Activated CD8-positive, alpha-beta T cell treated with anti-CD3 and anti-CD28 coated beads for 36 hours (primary cell): ENCODE measurements at places on chromosomes 5 and 9. TPM values are rescaled to one million over a fixed set of nuclear protein-coding genes. Genes with fewer than 3 reads are reported as not detected.
A peak's percentile ranks its signal among the peaks of the same experiment; 100 is the strongest.

DNA sequence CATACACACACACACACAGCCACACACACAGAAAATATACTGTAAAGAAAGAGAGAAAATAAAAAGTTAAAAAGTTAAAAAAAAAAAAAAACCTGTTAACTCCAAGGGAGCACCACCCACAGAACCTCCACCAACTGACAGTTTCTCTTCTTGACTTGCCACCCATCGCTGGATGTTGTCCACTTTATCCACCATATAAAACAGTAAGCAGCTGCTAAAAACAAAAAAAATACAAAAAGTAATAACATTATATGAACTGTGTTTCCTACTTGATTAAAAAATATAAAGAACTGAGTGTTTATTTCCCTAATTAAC, 1.2 kb downstream of the PURA start:
- DNase-seq, result no peak

GRCh38 chr5:133467335-133467779, 145.0 kb downstream of the FSTL4 start:
- DNase-seq, result peak; percentile 18

GRCh38 chr5:22598796-22599195, 254.3 kb downstream of the CDH12 start:
- no peak for DNase-seq

- DNase-seq, result no peak
These were observed 660.8 kb downstream of the TLE1 start for GRCh38 chr9:81028504-81028903.

GRCh38 chr5:88881571-88881971, 1.4 kb downstream of the MEF2C start:
- DNase-seq, result no peak

GRCh38 chr5:5726401-5726800, 303.9 kb downstream of the ICE1 start:
- DNase-seq, result no peak

GRCh38 chr5:179914032-179914755, 6.5 kb upstream of the TBC1D9B start:
- DNase-seq, result peak; percentile 13

GRCh38 chr9:125633116-125633745, 73.8 kb downstream of the MAPKAP1 start:
- DNase-seq, result no peak

DNA sequence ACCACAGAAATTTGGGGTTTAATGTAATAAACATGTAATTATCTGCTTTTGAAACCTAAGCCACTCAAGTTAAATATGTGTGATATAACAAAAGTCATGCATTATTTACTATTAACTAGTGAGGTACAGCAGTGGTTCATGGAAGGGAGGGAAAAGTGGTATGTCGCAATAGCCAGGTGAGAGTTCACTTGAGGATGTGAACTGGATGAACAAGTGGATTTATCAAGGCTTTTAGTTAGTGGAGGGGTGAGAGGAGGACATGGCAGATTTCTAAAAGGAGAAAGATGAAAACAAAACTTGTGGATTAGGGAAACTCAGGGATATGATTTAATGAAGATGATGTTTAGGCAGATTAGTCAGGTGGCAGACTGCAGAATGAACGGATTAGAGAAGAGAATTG, 141.3 kb upstream of the NFIB start:
- no peak for DNase-seq

GRCh38 chr5:11985993-11986392, 81.7 kb upstream of the CTNND2 start:
- DNase-seq, result no peak

GRCh38 chr5:148882332-148882731, 55.9 kb downstream of the ADRB2 start:
- no peak for DNase-seq

GRCh38 chr9:87816036-87816435, 66.6 kb upstream of the SPATA31E1 start:
- no peak for DNase-seq

DNA sequence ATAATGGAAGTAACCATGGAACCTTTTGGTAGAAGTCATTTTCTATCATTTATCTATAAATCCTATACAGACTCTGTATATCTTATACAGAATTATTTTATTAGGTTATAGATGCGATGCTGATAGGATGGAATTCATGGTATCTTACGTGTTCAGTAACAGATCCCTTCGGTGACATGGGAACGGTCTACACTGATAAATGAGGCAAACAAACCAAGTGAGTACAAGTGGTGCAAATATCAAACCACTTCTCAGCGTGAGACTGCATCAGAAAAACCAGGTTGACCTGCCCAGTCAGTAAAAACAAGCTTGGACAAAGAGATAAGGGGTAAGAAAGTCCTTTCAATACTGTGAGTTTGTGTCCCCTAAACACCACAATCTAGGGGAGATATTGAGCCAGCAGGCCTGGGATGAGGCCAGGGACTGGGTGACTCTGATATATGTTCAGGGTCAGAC, 215.5 kb downstream of the GAPVD1 start:
- DNase-seq, result no peak

DNA sequence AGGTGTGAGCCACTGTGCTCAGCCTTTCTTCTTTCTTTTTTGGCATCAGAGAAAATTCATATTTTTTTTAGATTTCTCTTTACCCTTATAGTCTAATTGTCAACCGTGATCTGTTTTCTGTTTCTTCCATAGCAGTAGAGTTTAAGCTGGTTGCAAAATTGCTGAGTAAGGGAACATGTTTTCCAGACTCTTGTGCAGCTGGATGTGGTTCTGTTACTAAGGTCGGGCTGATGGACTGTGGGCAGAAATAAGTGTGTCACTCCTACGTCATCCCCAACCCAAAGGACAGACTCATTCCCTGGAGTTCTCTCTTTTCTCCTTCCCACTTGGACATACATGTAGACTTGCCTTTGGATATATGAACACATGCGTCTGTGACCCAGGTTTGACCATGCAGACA, 64.1 kb upstream of the GOLM1 start:
- no peak for DNase-seq

- no peak for DNase-seq
These were observed 209.5 kb downstream of the YTHDC2 start for GRCh38 chr5:113723021-113723420.

- no peak for DNase-seq
These were observed 321.7 kb downstream of the NDUFS4 start for GRCh38 chr5:53882006-53882675.

GRCh38 chr5:107888541-107888940, 217.8 kb upstream of the EFNA5 start:
- no peak for DNase-seq

DNA sequence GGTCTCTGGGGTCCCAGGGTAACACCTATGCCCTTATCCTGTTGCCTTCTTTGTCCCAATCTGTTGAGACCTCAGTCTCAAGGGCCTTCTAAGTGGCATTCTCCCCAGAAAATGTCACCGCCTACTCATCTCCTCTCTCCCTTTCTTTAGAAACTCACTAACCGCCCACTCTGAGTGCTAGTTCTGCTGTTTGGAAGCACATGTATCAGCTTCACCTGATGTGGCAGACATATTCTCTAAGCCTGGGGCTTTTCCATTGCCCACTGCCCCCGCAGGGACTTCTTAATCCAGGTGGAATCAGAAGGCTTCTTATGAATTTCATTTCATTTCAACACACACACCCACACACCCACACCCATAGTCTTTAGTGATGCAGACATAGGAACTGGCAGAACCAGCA, 165.1 kb downstream of the ASTN2 start:
- no peak for DNase-seq

The PTPN3 gene
- 0.58 TPM for total RNA-seq

The ADAMTS19 gene
- total RNA-seq, result not detected

The IL17B gene
- not detected for total RNA-seq

The STING1 gene
- total RNA-seq, result 43.7 TPM

The IL31RA gene
- total RNA-seq, result not detected

The CD72 gene
- total RNA-seq, result 15.5 TPM

The GPX3 gene
- not detected for total RNA-seq
